Activated CD4-positive, CD25-positive, alpha-beta regulatory T cell treated with anti-CD3 and anti-CD28 coated beads, Interleukin-2, amount 50 U/mL, for 72 hours (primary cell): ENCODE measurements at places on chromosomes 13 and 19.

DNA sequence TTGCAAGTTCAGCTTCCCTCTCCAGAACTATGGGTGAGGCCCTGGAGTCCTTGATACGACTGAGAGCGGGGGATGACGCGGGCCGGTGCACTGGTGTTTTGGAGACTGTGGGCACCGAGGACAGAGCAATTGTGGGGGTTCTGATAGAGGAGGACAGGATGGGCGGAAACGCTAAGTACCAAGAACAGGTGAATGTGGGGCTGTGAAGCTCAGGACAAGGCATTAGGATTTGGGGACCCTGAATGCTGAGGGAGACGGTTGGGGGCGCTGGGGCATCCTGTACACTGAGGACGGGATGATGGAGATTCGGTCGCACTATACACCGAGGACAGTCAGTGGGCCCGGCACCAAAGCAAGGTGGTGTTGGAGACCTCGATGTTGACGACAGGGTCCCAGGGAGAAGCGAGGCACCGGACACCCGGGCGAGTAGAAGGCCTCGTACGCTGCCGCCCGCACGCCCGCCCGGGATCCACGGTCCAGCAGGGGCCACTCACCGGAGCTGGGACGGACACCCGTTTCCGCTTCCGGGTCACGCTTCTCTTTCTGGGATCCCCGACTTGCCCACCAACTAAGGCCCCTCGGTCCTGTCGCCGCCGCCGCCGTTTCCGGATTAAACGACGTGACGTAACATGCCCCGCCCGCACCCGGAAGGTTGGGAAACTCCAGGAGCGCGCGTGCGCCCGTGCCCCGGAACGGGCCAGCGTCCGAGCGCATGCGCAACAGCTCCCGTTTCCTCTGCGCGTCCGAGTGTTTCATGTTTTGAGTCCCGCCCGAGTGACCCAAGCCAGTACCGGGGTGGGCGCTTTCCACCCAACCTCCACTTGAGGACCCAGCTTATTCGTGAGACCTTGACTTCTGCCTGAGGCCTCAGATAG is at the start of gene CHMP2A:
CHMP2A (minus strand) TSS at position 612 of the 875 bp plus-strand sequence. CDS start 893 bp downstream, outside the sequence.
- DNase-seq = peak; percentile 98

DNA sequence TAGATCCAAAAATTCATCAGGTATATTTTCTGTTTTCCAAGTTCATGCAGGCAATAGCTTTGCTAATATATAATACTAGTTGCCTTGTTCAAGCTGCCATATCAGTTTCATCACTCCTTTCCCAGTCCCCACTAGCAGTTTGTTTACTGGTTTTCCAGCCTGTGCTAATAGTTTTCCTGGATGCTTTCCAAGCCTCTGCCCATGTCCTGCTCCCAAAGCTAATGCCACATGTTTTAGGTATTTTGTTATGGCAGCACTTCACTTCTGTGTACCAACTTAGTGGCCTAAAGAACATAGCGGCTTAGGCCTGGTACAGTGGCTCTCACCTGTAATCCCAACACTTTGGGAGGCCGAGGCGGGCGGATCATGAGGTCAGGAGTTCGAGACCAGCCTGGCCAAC is 28.1 kb upstream of the ZNF527 start:
- no peak for DNase-seq

- DNase-seq = no peak
Measured at GRCh38 chr13:112506046-112506445, 81.9 kb downstream of the TUBGCP3 start.

DNA sequence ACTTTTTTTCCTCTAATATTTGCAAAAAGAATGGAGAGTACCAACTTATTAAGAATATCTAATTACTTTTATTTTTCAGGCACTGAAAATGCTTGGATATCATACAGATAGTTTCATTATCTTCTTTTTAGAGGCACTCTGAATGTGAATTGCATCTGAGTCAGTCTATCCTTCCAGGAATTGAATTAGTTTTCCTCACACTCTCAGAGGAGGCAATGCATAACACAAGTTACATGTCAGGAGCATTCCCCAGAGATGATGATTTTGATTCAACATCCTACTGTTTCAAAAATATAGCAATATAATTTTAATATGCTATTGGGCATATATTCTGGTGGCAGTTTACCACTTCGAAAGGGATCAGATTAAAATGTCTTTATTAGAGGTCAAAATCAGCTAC is 1315.4 kb downstream of the PCDH9 start:
- DNase-seq = no peak

- DNase-seq = no peak
Measured at GRCh38 chr19:4367781-4368127, 24.4 kb downstream of the MPND start.

GRCh38 chr19:29489172-29489951 is 36.4 kb upstream of the VSTM2B start:
- no peak for DNase-seq

DNA sequence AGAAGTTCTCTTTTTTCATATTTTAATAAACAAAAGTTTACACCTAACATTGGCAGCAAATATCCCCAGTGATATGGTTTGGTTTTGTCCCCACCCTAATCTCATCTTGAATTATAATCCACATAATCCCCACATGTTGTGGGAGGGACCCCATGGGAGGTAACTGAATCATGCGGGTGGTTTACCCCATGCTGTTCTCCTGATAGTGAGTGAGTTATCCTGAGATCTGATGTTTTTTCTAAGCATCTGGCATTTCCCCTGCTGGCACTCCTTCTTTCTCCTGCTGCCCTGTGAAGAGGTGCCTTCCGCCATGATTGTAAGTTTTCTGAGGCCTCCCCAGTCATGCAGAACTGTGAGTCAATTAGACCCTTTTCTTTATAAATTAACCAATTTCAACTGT is 214.7 kb downstream of the SLITRK1 start:
- DNase-seq = no peak

- no peak for DNase-seq
Measured at GRCh38 chr19:18020212-18021085, 12.5 kb downstream of the ARRDC2 start.

DNA sequence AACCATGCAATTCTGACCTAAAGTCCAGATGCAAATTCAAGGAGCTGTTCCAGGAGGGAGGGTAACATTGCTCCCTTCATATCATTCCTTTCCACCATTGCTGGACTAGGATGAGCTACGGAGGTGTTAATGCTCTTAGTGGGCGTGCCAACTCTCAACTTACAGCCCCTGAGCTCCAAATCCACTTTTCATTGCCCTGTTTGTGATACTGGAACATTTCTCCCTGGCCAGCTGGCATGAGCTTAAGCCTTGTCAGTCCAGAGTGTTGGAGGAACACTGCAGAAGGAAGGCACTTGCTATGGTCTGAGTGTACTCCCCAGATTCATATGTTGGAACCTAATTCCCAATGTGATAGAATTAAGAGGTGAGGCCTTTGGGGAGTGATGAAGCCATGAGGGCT is 70.4 kb upstream of the FARP1 start:
- no peak for DNase-seq

GRCh38 chr19:49488863-49489537 is 1.6 kb downstream of the RPL13A start:
- DNase-seq = no peak

- DNase-seq = no peak
Measured at GRCh38 chr19:47663911-47664771, 49.1 kb upstream of the EHD2 start.

DNA sequence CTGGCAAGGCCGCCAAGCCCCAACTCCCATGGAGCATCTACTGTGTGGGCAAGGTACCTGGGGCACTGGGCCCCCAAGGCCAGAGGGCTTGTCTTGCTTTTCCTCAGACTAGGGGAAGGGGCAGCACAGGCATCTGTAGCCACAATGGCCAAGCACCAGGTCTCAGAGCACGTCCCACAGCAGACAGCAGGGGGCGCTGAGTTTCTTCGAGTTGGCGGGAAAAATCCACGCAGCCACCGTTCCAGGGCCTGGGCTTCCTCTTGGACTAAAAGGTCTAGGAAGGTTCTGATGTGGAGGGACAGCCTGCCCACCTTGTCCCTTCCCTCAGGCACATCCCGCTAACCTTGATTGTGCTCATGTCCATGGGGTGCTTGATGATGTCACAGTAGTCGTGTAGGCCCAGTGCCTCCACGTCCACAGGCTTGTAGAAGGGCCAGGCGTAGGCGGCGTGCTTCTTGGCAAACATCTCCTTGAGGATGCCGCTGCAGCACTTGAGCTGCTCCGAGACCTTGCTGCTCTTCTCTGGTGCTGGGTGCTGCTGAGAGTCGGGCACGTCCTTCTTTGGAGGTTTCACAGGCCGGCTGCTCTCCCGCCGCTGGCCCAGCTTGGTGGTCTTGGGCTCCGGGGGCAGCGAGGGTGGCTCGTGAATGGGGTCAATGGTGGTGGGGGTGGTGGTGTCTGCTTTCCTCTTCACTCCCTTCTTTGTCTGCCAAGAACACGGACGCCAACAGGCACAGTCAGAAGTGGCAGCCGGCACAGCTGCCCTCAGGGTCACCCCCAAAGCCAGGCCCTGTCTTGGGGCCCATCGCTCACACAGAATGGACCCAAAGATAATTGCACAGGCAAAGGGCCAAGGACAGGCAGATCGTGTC is 32.0 kb upstream of the EPHX3 start:
- DNase-seq = peak; percentile 76

DNA sequence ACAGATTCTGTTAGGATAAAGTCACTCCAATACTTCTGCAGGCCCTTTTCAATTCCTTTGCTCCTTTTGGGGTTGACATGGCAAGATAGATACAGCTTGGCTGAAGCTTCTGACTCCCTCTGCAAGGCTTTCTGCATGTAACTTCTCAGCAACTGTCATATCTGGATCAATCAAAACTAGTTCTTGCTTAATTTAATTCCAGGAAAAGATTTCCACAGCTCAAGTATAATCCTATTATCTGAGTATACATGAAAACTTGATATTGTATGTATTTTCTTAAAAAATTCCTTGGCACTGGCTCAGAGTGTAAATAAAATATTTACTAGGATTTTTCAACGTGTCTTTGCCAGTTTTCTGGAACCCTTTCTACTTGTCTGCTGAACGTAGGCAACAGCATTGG is 109.6 kb downstream of the STARD13 start:
- DNase-seq = no peak

GRCh38 chr13:51475727-51476501 is 23.1 kb upstream of the INTS6 start:
- DNase-seq = no peak

DNA sequence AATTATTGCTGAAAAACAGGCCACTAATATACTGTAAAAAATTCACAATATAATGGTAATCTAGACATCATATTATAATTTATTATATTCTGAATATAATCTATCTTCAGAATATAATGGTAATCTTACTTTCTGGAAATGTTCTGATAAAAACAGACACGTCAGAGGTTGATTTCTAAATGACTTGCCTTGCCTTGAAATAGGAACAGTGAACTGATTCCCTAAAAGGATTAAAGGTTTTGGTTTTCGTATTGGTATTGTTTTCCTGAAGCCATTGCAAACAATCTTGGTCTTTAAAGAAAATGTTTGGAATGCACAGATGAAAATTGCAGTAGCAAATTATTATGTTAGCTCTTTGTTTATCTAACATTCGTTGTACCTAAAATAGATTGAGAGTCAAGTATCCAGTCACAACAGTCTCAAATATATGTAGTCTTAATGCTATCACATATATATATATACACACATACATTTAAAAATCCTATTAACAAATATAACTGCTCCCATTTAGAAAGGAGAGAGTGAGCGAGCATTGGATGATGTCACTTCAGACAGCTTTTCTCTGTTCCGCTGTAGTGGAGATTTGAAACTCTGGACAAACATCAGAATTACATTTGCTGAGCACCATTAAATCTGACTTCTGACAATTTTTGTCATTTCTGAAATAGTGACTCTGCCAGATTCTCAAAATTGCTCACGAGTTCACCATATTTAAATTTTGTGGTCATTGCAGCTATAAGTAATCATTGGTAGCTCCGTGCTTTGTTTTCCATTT is 1.7 kb downstream of the ITM2B start:
- no peak for DNase-seq

DNA sequence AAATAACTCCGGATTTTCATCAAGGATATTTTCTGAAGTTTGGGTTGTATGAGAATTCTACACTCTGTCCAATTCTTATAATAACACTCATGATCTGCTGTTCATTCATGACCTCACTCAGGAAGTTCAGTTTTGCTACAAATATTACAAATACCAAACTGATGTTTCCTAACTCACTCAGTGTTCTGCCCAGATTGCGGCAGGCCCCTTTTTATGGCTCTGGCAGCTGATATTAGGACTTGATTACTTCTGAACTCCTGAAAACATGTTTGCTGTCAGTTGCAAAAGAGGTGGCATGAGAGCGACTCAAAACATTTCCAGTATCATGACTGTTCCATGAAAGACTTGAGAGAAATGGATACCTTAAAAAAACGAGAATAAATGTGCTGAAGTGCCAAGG is 188.0 kb downstream of the RGCC start:
- no peak for DNase-seq

DNA sequence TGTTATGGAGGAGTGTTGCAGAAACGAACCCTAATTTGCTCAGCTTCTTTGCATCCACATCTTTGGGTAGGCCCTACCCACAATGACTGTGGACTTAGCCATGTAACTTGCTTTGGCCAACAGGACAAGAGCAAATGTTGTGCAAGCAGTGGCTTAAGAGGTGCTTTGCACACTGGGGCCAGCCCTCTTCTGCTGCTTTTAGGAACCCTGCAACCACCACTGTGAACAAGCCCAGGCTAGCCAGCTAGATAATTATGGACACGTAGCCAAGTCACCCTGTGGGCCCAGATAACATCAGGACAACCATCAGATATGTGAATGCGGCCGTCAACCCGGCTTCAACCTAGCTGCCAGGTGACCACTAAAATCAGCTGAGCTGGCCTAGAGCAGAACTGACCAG is 17.1 kb downstream of the C19orf47 start:
- no peak for DNase-seq

DNA sequence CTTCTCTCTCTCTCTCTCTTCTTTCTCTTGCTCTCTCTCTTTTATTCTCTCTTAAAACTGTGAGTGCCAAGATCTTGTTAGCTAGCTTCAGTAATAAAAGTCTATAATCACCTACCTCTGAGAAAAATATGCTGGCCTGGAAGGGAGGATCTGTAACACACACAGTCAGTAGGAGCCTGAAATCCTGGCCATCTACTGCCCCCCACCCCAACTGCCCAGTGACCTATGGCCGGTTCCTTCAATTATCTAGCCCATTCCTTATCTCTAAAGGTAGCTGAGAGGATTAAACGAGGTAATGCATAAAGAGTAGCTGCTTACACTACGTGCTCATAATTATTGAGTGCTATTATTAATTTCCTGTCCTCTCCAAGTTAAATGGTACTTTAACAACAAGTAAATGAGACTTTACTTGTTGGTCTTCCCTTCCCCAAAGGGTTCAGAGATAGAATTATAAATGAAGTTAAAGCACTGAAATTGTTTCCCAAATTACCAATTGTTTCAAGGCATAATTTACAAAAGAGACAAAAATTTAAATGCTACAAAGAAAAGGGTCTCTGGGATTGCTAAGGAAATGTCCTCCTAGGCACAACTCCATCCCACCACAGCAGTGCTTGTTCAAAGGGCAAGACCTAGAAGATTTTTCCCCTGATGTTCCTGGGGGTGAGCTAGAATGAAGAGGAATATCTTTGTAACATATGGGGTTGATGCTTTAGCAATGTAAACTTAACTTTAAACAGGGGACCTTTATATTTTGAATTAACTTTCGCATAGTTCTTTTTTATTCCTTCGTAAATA is 1.8 kb downstream of the LCP1 start:
- no peak for DNase-seq
